Stomach (tissue), 19 donors: ENCODE measurements at places on chromosomes 5 and 9.
A peak's percentile ranks its signal among the peaks of the same experiment; 100 is the strongest.

DNA sequence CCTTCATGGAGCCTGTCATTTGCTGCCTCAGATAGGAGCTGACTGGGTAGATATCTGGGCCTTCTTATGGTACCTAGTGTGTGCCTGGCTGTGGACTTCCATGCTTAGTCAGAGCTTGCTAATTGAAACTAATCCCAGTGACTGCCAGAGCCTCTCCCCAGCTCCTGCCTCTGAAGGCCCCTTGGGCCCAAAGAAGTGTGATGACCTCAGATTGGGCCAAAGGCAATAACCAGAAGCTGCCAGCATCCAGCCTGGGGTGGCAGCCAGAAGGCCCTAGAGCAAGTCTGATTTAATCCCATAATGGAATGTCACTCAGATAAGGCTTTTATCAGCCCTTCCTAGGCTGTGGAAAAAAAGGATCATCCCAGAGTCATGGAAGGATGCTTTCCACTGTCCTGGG, 17.1 kb upstream of the CDC23 start:
- H3K4me1 ChIP-seq, result peaks cover 4% of the 10 kb centered on the region
- peak; percentile 31 for DNase-seq
- H3K27me3 ChIP-seq, result no peaks in the 10 kb centered on the region
- H3K4me3 ChIP-seq, result no peak overlapping the region
- H3K36me3 ChIP-seq, result no peaks in the 10 kb centered on the region
- no peak overlapping the region for H3K27ac ChIP-seq

DNA sequence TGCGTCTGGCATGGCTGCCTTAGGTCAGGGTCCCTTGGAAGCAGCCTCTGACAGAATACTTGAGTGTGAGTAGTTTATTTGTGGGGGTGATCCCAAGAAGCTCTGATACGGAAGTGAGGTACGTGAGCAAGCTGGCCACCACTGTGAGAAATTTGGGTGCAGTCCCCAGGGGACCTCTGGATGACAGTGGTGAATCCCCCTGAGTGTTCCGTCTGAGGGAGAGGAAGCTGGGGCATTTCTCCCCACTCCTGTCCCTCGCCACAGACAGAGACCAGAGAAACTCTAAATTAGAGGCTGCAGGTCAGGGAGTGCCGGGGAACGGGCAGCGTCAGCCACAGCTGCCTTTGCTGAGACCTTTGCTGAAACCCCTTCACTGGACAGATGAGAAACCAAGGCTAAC, 155.9 kb upstream of the COL5A1 start:
- no peaks in the 10 kb centered on the region for H3K36me3 ChIP-seq
- no peaks in the 10 kb centered on the region for H3K4me1 ChIP-seq
- H3K4me3 ChIP-seq, result no peak overlapping the region
- H3K27ac ChIP-seq, result no peak overlapping the region

DNA sequence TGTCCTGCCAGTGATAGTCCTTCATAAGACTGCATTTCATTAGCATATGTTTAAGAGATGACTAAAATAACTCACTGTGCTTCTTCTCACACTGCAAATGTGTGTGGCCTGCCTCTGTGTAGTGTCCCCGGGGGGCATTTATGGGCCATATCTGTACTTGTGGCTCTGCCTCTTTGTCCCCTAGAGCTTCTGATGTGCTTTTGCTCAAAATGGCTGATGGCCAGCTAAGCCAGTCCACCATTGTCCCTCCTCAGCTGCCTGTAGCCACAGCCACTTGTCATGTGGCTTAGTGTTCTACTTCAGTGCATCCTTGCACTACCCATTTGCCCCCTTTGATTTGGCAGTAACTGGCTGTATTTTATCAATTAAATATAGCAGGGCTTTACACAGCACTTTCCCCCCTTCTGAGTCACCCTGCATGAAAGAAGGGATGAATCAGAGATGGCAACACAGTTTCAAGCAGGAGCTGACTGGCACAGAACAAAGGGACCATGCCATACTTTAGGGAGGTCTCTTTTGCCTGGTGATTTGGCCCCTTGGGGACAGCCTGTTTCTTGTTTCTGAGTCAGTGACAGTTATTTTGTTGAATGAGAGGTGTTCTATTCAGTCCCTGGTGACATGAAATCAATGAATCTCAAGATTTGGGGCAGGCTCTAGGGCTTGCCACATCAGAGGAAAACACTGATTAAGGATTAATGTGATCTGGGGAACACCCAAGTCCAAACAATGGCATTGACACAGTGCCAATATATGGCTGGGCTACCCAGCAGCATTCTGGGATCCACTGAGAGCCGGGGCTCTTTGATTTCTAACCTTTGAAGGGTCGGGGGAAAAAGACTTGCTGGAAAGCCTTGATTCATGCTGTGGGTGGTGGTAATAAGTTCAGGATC, 245.5 kb downstream of the SMARCA2 start:
- no peaks in the 10 kb centered on the region for H3K27me3 ChIP-seq
- peak overlapping the region; percentile 30 for H3K27ac ChIP-seq
- no peak overlapping the region for H3K4me3 ChIP-seq
- DNase-seq, result peak; percentile 57
- H3K4me1 ChIP-seq, result peaks cover 31% of the 10 kb centered on the region
- no peaks in the 10 kb centered on the region for H3K36me3 ChIP-seq

GRCh38 chr5:76866503-76866902, 16.7 kb downstream of the S100Z start:
- H3K27ac ChIP-seq, result no peak overlapping the region
- no peaks in the 10 kb centered on the region for H3K36me3 ChIP-seq
- H3K27me3 ChIP-seq, result no peaks in the 10 kb centered on the region
- peaks cover 9% of the 10 kb centered on the region for H3K4me1 ChIP-seq

DNA sequence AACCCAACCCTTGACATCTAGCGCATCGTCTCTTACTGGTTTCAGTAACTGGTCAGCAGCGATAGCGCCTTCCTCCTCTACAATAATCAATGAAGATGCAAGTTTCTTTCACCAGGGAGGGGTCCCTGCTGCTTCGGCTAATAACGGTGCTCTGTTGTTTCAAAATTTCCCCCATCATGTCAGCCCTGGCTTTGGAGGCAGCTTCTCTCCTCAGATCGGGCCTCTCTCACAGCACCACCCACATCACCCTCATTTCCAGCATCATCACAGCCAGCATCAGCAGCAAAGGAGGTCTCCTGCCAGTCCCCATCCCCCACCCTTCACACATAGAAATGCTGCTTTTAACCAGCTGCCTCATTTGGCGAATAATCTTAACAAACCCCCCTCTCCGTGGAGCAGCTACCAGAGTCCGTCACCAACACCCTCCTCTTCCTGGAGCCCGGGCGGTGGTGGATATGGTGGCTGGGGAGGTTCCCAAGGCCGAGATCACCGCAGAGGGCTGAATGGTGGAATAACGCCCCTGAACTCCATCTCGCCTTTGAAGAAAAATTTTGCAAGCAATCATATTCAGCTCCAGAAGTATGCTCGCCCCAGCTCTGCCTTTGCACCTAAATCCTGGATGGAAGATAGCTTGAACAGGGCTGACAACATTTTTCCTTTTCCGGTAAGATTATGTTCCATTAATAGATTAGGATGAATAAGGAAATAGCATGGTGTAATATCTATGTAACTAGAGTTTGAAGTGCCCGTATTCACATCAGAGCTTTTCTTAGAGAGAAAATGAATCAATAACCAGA, 2.2 kb downstream of the CPEB4 start:
- peak overlapping the region; percentile 79 for H3K4me3 ChIP-seq
- peak overlapping the region; percentile 94 for H3K27ac ChIP-seq
- no peaks in the 10 kb centered on the region for H3K27me3 ChIP-seq
- no peaks in the 10 kb centered on the region for H3K36me3 ChIP-seq
- DNase-seq, result peak; percentile 66

- H3K4me1 ChIP-seq, result no peaks in the 10 kb centered on the region
- H3K4me3 ChIP-seq, result no peak overlapping the region
- no peak overlapping the region for H3K27ac ChIP-seq
- no peaks in the 10 kb centered on the region for H3K36me3 ChIP-seq
- peak; percentile 66 for DNase-seq
Measured at GRCh38 chr9:15606643-15607472, 54.0 kb downstream of the CCDC171 start.

- H3K27ac ChIP-seq, result no peak overlapping the region
- no peaks in the 10 kb centered on the region for H3K36me3 ChIP-seq
- peak; percentile 88 for DNase-seq
- no peak overlapping the region for H3K4me3 ChIP-seq
- H3K4me1 ChIP-seq, result no peaks in the 10 kb centered on the region
- H3K27me3 ChIP-seq, result no peaks in the 10 kb centered on the region
Measured at GRCh38 chr5:144549580-144549979, 378.9 kb downstream of the KCTD16 start.

GRCh38 chr5:149938791-149939358, 5.7 kb downstream of the PDE6A start:
- H3K27me3 ChIP-seq, result no peaks in the 10 kb centered on the region
- no peaks in the 10 kb centered on the region for H3K36me3 ChIP-seq
- no peak overlapping the region for H3K27ac ChIP-seq
- no peaks in the 10 kb centered on the region for H3K4me1 ChIP-seq
